ENCODE measurements at places on chromosomes 11 and 22. TPM values are rescaled to one million over a fixed set of nuclear protein-coding genes. Genes with fewer than 3 reads are reported as not detected.

Gene PIH1D2
- 1.1 TPM for total RNA-seq

Gene CDPF1
- total RNA-seq, result 16.2 TPM

DNA sequence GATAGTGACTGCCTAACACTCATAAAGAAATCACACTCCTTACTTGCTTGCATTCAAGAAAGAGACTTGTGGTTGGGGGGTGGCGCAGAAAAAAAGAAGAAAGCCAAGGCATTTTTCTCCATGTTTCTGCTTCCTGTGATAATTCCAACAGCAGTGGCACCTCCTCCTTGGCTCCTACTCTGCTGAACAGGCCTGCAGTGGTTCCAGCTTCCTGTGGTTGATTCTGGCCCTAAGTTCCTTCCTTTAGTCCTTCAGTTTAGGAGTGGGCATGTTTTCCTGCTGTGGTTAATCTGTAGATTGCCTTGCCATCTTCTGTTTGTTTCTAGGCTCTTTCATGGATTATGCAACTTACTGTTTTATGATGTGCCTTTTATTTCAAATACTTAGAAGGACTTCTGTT is 940.4 kb downstream of the DLG2 start:
- DNase-seq, result no peak

- no peak for DNase-seq
Measured at GRCh38 chr11:47254386-47254785, 3.4 kb upstream of the NR1H3 start.

DNA sequence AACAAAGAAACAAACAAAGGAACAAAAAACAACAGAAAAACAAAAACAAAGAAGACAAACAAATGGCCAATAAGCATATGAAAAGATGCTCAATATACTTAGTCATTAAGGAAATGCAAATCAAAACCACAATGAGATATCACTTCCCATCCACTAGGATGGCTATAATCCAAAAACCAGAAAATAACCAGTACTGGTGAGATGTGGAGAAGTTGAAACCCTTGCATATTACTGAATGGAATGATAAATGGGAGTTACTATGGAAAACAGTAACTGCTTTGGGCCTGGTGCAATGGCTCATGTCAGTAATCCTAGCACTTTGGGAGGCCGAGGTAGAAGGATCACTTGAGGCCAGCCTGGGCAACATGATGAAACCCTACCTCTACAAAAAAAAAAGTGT is 44.9 kb upstream of the RBFOX2 start:
- DNase-seq, result no peak

DNA sequence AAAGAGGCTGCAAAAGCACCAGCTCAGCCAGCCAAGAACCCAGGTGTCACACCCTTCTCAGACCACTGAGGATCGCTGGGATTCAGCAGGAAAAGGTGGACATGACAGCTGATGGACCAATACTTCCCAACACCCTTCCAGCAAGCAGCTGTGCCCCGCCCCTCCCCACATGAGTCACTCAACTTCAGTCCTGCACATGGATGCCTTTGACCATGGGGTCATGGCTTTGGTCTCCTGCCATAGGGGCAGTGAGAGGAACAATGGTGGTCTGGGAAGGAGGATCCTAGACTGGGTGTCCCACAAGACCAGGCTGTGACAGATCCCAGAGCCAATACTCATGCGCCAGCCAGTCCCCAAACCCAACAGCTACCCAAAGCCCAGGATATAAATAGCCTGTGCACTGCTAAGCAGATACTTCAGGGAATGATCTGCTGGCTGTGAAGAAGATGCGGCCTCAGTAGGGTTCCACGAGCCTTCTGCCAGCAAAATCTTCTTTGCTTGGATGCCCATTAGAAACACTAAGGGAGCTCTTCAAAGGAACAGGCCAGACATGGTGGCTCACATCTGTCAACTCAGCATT is 5.5 kb upstream of the RGL4 start:
- DNase-seq, result no peak

GRCh38 chr22:19722982-19723231 is 432 bp upstream of the GP1BB start:
- DNase-seq, result no peak

DNA sequence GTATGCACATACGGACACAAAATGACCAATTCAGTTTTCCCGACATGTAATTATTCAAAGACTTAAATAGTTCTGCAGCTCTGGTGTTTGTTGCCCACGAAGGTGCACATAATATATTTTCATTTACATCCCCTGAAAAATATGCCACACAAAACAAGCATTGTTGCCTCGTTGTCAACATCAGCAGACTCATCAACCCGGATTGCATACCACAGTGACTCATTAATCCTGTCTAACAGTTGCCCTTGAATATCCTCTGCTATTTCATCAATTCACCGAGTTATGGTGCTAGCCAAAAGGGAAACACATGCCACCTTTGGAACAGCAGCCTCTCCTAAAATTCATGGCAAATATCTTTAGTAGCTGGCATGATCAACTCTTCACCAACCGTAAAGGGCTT is 582.2 kb downstream of the LRRC4C start:
- DNase-seq, result no peak

DNA sequence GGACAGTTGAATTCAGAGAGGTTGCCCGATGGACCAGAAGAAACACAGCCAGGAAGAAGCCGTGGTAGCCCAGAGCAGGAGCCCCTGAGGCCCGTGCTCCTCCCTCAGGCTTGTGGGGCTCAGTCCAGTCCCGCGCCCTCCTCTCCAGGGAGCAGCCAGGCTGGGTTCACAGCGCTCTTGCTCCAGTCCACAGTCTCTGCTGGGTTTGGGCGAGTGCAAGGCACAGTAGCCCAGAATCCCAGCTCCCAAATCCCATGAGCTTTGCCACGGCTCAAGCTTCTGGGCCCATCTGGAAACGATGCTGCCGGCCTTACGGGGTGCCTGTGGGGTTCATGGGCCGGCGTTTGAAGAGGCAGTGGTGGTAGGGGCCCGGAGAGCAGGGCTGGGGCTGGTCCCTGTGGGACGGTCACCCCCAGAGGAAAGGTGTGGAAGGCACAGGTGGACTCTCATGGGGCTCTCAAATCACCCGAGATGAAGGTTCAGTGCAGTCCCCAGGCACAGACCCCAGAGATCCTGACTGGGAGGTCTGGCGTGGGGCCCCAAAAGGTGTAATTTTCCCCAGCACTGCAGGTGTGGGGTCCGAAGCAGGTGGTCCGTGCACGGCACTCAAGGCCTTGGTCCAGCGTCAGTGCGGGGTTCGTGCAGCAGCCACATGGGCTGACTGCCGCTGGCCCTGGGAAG is 30.6 kb upstream of the ATXN10 start:
- no peak for DNase-seq

- no peak for DNase-seq
Measured at GRCh38 chr11:72294616-72295395, 50.8 kb upstream of the PHOX2A start.

DNA sequence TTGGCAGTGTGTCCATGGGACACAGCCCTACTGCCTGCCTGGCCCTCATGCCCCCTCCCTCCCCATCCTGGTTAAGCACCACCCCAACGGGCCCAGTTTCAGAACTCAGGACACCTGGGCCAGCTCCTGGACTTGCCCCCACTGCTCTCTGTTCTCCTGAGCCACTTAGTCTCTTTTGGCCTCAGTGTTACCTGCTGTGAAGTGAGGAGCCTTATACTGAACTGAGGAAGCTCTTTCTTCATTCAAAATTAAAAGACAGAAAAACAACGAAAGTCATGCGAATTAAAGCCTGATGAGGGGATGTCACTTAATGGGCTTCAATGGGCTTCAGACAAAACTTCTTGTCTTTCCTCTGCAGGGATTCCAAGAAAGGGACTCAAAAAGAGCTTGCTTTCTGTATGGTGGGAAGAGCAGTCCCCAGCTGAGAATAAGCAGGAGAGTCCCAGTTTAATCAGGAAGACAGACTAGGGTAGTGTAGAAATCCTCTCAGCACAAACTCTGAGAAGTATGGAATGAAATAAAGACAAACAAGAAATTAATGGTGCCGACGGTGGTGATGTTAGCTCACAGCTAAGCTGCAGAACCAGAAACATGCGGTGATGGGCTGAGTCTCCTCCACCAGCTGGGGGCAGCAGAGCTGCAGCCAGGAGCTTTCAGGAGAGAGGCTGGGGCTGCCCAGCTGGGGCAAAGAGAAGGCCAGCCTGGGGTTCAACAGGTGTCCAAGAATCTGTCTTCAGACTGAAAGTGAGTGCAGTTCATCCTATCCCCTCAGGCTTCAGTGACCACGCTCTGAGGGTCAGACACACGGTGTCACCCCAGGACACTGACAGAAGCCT is 101.0 kb downstream of the GGTLC2 start:
- DNase-seq, result peak; percentile 14

- DNase-seq, result no peak
Measured at GRCh38 chr22:50076646-50077535, 8.3 kb downstream of the MLC1 start.

- no peak for DNase-seq
Measured at GRCh38 chr11:112082729-112083128, 3.8 kb downstream of the TIMM8B start.

GRCh38 chr11:130449310-130449990 is 1.0 kb downstream of the ADAMTS15 start:
- no peak for DNase-seq

Gene TEX54
- not detected for total RNA-seq

GRCh38 chr22:23183061-23183698 is 2.9 kb downstream of the BCR start:
- peak; percentile 58 for DNase-seq

DNA sequence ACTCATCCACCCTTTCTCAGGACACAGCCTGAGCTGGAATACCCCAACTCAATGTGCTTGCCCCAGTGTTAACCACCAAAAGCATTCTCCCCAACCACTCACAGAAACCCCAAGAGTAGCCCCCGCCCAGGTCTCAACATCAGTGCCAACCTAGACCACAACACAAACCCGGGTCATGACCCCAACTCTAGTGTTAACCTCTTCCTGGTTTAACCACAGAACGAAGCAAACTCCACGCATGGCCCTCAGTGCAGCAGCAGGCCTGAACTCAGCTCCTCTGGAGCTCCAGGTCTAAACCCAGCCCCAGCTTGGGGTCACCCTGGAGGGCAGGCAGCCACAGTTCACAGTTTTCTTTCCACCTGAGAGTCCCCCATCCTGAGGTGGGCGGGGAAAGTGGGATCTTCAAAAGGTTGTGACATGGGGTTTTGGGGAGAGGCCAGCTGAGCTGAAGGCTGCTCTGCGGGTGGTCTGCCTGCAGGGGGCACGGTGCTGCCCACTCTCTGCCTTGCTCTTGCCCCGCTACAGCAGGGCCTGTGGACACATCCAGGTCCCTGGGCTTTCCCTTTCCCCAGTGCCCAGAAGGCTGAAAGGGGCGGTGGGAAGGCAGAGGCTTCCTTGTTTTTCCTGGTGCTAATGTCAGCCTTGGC is 37.9 kb downstream of the NECTIN1 start:
- no peak for DNase-seq

GRCh38 chr11:95505927-95506426 is 275.0 kb upstream of the SESN3 start:
- DNase-seq, result no peak

DNA sequence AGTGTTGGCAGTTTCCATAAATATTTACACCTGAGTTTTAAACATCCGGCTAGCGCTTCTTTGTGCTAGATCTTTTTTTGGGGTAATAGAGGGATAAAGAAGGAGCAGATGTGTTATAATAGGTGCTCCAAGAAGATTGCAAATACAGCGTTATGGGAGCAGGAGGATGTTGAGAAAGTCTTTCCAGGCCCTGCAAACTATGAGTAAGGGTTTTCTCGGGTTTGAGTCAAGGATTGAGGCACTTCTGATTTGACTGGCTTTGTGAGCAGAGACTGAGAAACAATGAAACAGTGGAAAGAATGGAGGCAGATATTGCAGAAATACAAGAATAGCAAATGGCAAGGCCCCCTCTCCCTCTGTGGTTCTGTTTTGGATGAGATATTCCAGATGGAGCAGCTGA is 155.0 kb upstream of the TIMP3 start:
- DNase-seq, result no peak

GRCh38 chr11:111909378-111909777 is 2.2 kb downstream of the CRYAB start:
- no peak for DNase-seq

- DNase-seq, result no peak
Measured at GRCh38 chr11:105273660-105274280, 134.2 kb upstream of the CARD18 start.

Gene CLMP
- total RNA-seq, result 5.0 TPM

Gene RBMXL2
- 12.0 TPM for total RNA-seq

DNA sequence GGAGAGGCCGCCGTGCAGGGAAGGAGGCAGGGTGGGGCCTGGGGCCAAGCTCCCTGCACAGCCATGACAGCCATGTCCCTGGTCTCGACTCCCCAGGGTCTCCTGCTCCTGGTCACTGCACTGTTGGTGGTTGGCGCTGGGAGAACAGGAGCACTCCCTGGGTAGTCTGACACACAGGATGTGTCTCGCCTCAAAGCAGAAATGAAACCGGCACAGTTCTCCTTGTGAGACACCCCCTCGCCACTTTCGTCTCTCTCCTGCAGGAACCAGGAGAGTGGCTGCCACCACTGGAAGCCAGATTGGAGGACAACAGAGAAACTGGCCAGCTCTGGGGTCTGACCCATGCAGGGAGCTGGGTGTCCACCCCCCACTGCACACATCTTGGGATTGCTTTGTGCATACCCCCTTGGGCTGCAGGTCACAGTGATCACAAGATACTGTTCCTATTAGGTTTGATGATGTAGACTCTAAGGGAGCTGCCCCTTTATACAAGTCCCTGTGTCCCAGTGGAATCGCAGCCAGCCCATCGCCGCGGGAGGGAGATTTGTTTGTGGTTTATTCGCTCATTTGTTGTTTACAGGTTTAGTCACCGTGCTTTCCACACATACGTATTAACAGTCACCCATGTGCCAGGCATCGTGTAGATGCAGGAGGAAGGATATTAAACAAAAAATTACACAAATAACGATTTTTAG is 27.0 kb upstream of the YWHAH start:
- no peak for DNase-seq

Gene CRYAB
- 80.1 TPM for total RNA-seq

- DNase-seq, result no peak
Measured at GRCh38 chr11:62428871-62429560, 10.2 kb downstream of the SCGB1A1 start.

Gene ACP2
- total RNA-seq, result 104 TPM

GRCh38 chr11:34633990-34634693 is 13.2 kb downstream of the EHF start:
- no peak for DNase-seq

DNA sequence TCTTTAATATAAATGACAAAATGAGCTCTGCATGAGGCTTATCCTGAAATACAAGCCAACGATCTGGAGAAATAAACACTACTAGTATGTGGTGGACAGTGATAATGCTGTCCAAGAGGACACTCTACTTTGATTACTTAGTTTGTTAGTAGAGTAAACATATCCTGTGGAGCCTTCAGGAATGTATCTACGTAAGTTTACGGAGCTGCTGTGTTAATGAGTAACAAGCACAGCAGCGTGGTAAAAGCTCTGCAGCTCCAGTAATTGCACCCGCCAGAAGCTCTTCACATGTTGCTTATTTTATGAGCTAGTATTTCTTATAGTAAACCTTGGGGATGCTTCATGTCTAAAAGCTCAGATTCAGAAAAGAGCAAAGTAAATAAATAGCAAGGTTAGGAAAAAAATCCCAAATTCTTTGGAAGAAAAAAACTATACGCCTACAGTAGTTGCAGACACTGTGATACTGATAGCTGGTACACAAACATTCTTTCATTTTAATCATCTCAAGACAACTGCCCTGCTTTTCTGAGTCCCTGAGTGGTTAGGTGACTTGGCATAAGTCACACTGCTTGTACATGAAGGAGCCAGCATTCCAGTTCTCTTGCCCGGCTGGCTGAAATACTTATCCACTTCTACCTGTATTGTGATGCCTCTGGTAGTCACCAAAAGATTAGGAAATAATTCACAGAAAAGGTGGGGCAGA is 32.7 kb upstream of the CCDC34 start:
- peak; percentile 54 for DNase-seq
